ENCODE measurements at places on chromosomes 5 and 9. TPM values are rescaled to one million over a fixed set of nuclear protein-coding genes. Genes with fewer than 3 reads are reported as not detected.

GRCh38 chr5:119338326-119338946 is 17.4 kb upstream of the TNFAIP8 start:
- DNase-seq = no peak

- no peak for DNase-seq
These were observed 231.1 kb downstream of the FAM170A start for GRCh38 chr5:119860463-119860862.

- DNase-seq = no peak
These were observed 56.7 kb downstream of the CYFIP2 start for GRCh38 chr5:157322581-157322980.

- no peak for DNase-seq
These were observed 10.5 kb upstream of the ARAP3 start for GRCh38 chr5:141692533-141692888.

GRCh38 chr5:131633830-131634229 is 1.2 kb downstream of the RAPGEF6 start:
- no peak for DNase-seq

- DNase-seq = no peak
These were observed 237.1 kb downstream of the SLF1 start for GRCh38 chr5:94855543-94855942.

DNA sequence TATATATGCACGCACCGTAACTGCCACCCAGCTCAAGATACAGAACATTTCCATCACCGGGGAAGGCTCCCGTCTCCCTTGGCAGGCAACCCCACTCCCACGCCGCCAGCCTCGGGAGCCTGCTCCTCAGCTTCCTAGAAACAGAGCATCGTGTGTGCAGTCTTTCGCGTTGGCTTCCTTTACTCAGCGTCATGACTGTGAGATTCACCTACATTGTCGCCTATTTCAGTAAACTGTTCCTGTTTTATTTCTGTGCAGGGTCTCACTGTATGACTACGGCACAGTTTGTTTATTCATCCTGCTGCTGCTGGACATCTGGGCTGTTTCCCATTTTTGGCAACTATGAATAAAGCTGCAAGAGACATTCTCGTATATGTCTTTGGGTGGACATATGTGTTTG is 90.7 kb downstream of the STK10 start:
- DNase-seq = no peak

GRCh38 chr9:110672873-110673510 is 4.4 kb downstream of the MUSK start:
- no peak for DNase-seq

GRCh38 chr9:23769307-23769935 is 56.6 kb downstream of the ELAVL2 start:
- no peak for DNase-seq

- no peak for DNase-seq
These were observed 23.0 kb upstream of the KIF2A start for GRCh38 chr5:62283005-62283404.

DNA sequence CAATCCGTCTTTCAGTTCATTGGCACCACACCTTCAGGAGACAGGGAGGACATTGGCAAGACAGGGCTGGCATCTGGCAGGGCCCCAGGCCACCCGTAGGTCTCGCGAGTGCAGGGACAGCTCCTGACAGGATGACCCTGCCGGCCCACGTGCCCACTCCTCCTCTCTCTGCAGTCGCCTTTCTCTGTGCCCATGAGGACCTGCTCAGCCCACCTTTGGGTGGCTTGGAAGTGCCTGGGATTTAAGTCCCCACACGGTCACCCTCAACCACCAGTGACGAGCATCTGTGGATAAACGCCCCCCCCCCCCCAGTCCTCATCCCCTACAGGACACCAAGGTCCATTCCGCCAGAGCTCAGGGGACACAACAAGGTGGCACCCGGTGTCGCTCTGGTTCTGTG is 4.1 kb downstream of the MRPL36 start:
- no peak for DNase-seq

DNA sequence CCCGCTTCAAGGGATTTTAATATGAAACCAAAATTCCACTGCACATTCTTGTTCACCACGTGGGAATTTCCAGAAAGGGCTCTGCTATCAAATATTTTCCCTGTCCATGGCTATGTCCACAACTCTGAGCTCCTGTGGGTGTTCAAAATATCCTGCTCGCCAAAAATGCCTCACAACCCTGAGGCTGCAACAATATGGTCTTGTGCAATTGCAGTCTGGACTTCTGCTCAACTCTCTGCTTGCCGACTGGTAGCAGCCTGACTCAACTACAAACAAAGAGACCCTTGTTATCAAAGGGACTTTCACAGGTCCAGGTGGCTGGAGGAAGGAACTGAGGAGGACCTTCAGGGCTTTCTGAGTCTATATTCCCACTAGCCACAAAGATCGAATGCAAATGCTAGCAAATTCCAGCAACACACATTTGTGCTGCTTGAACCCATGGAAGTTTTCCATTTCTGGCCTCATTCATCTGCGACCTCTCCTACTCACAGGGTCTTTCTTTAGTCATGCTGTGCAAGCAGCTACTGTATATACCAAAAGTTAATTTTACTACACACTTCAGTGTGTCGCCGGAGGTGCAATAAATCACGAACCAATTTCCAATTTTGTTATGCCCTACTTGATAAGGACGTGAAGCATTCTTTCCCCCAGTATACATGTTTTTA is 169.2 kb upstream of the SLC30A5 start:
- no peak for DNase-seq

- no peak for DNase-seq
These were observed 145.5 kb upstream of the HAPLN1 start for GRCh38 chr5:83866181-83866580.

DNA sequence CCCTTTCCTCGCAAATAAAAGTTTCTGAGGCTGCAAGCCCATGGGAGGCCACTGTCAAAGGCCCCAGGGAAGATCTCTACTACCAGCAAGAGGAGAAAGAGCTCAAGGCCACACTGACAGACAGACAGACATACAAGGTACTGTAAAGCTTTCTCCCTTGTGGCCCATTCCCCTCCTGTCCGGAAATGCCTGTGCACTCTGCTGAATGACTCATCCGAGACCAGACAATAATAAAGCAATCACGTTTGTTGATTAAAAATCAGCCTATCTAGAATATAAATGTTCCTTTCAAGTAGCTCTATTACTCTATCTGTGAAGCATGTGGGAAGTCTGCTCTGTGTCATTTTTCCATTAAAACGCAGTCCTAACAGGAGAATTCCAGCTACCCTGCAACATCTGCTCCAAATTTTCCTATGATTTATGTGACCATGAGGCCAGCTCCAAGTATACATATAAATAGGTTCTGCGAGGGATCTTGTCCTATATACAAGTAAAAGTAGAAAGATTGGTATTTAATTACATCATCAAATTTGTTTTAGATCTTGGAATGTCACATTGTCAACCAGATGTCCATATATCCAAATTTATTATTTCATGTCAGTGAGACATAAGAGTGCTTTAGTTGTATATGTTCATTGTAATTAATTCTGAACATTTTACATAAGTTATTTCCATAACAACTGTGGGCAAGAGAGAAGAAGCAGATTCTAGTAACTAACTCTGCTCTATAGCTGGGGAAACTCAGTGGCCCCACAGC is 34.7 kb upstream of the TGFBI start:
- no peak for DNase-seq

DNA sequence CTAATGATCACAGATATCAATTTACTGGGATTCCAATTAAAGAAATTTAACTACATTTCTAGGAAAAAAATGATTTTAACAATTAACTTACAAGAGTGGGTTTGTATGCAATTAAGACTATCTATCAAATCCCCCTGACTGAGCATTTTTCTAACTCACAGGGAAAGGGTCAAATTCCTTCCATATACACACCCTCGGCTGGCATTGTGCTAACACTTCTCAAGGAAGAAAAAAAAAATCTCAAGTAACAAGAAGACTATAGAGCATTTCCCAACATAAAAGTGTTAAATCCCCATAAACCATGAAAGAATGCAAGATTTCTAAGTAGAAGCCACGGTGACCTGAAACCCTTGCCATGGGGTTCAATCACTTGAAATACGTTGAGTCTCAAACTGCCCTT is 368.8 kb downstream of the GLIS3 start:
- no peak for DNase-seq

GRCh38 chr5:149381261-149381985 is 2.3 kb upstream of the IL17B start:
- no peak for DNase-seq

DNA sequence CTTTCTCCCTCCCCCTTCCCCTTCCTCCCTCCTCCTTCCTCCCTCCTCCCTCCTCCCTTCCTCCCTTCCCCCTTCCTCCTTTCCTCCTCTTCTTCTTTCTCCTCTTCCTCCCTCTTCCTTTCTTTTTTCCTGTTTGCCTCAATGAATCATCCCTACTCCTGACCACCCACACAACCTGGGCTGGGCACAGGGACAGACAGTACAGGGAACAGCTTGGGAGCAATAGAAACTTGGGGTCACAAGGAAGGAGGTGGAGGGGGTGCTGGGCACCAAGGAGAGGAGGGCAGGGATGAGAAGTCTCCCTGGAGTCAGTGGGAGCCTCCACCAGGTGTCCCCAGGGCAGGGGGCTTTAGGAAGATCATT is 5.0 kb downstream of the TTC16 start:
- DNase-seq = no peak

DNA sequence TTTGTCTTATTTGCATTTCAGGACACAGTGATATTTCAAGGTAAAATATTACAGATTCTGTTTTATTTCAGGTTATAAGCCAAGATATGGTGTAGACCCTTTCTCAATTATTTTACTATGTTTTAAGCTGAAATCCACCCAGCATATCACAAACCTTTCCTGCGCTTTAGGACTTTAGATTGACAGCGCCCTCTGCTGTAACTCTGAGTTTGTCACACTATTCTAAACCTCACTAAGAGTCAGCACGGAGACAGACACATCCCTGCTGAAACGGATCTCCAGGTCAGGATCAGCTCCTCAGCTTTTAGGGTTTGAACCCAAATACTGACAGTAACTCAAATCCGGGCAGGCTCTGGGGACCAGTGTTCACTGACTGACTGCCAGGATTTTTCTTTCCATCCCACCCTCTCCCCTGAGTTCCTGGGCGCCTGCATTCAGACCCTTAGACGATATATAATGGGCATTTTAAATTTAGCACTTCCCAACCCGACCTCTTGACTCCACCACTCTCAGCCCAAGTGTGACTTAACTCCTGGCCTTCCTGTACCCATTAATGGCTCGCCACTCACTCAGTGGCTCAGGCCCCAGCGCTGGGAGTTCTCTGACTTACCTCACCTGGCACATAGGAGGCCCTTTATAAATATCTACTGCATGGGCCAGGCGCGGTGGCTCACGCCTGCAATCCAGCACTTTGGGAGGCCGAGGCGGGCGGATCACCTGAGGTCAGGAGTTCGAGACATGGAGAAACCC is 33.5 kb downstream of the TLX3 start:
- no peak for DNase-seq

GRCh38 chr5:83331842-83332241 is 139.7 kb upstream of the VCAN start:
- DNase-seq = no peak

DNA sequence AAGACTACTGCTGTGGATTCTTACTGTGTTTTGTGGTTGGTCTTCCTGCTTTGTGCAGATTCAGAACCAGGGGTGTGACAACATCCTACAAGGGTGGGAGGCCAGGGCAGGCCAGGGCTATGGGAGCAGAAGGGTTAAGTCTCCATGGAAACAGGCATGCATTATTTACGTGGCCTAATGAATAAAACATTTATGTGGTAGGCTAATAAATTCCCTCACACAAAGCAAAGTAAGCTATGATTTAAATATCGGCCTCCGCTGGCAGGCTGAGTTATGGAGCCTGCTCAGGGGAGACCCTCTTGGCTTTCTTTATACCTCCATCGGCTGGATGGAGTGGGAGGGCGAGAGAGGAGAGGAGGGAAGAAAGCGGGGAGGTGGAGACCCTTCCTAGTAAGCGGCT is 230.3 kb upstream of the MVB12B start:
- DNase-seq = no peak

DNA sequence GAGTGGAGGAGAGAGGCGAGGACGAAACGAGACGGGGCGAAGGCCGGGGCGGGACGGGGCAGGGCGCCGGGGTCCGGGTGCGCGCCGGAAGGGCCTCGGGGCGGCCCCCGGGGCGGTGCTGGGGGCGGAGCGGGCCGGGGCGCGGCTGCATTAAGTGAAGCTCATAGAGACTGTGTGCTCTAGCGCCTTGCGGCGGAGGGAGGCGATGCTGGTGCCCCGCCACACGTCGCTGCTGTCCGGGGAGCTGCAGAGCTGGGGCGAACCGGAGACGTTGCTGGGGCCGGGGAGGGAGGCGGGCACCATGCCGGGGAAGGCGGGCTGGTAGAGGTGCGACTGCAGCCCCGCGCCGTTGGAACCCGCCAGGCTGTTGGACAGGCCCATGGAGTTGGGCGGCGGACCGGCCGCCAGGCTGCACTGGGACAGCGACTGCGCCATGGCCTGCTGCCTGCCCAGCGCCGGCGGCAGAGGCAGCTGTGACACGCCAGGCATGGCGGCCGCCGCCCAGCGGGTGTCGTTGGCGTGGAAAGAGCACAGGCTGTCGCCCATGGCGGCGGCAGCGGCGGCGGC is 8.3 kb downstream of the OTP start:
- no peak for DNase-seq

GRCh38 chr5:34854459-34855174 is 15.7 kb downstream of the TTC23L start:
- DNase-seq = no peak

- no peak for DNase-seq
These were observed 211.2 kb downstream of the DAB2IP start for GRCh38 chr9:121862371-121863332.

- no peak for DNase-seq
These were observed 59.6 kb upstream of the MAN2A1 start for GRCh38 chr5:109630093-109630492.

DNA sequence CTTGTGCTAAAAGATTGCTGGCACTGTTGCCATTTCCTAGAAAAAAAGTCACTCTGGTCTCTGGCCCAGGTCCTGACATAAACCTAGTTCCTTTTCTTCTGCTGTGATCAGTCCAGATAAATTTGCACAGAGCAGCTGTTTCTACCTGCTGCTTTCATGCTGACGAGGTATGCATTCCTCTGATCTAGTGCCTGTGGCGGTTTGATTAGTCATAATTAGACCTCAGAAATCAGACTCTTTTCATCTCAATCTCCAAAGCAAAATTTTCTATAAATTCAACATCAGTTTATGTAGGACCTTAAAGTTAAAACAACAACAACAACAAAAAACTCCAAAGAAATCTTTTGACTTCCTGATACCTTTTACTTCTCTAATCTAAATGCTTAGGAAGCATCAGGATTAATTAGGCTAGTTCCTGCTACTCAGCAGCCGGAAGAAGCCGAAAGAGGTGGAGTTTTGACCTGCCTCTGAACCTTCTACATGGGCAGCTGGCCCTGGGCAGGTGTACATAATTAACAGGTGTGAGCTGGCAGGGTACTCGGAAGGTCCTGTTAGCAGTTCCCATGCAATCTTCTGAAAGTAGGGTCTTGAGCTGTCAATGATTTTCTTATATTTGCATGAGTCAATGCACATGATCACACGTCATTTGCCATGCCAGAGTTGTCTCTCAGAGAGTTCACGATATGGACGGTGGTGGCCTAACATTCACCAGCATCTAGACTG is 83.3 kb upstream of the CCDC112 start:
- no peak for DNase-seq

Gene ERMP1
- total RNA-seq = 106 TPM

Gene CBY3
- total RNA-seq = not detected

Gene C5orf58
- not detected for total RNA-seq

Gene CAVIN4
- total RNA-seq = 0.52 TPM

Gene CENPK
- total RNA-seq = 2.3 TPM

Gene GADD45G
- 6.2 TPM for total RNA-seq

Measured in ureter (tissue), 1 donor.